Iris pigment epithelial cell (primary cell): ENCODE measurements at places on chromosomes 1 and 21.

GRCh38 chr1:193730017-193730416 lies 543.6 kb upstream of the B3GALT2 start:
- peak; percentile 90 for DNase-seq

GRCh38 chr21:34526618-34527290 lies 14.7 kb upstream of the KCNE1 start:
- peak; percentile 100 for DNase-seq

GRCh38 chr1:9503001-9503675 lies 36.1 kb upstream of the SLC25A33 start:
- no peak for DNase-seq

DNA sequence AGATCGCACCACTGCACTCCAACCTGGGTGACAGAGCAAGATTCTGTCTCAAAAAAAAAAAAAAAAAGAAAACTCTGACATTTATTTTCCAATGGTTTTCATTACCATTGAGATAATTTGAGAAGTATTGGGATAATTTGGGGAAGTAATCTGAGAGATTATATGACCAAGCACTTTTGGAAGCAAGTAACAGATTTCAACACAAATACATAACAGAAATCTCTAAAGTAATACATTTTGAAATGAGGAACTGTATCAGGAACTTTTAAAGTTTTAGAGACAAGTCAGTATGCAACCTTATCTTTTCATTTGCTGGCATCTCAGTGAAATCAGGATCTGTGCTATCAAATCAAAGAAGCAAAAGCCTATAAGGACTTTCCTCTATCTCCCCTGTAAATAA lies 25.4 kb upstream of the SLC16A1 start:
- DNase-seq = no peak

GRCh38 chr1:227948493-227949260 lies 945 bp upstream of the WNT9A start:
- DNase-seq = peak; percentile 8

DNA sequence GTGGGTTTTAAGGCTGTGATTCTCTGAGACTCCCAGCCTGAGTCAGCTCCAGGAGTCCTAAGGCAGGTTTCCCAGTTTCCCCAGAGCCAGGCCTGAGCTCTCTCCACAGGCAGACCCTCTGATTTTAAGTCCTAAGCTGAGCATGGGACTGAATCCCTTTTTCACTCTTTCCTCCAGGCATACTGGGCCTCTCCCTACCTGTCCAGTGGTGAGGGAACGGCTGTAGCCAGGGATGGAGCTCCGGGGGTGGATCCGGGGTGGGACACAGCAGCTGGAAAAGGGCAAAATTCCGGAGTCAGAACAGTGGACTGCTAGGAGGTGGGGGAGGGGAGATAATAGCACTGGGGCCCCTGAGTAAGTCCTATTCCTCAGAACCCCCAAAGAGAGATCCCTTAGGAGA lies 30.0 kb downstream of the DLGAP3 start:
- no peak for DNase-seq
